Osteocyte (in vitro differentiated cells): ENCODE measurements at places on chromosomes 3 and 15. TPM values are rescaled to one million over a fixed set of nuclear protein-coding genes. Genes with fewer than 3 reads are reported as not detected.
A peak's percentile ranks its signal among the peaks of the same experiment; 100 is the strongest.

Gene CCR9
- total RNA-seq = not detected in 2 replicates

Gene LMOD3
- total RNA-seq = not detected in 2 replicates

Gene PRSS50
- total RNA-seq = not detected in 2 replicates

GRCh38 chr3:53065841-53066480 is 20.1 kb upstream of the SFMBT1 start:
- peak; percentile 57 for DNase-seq

DNA sequence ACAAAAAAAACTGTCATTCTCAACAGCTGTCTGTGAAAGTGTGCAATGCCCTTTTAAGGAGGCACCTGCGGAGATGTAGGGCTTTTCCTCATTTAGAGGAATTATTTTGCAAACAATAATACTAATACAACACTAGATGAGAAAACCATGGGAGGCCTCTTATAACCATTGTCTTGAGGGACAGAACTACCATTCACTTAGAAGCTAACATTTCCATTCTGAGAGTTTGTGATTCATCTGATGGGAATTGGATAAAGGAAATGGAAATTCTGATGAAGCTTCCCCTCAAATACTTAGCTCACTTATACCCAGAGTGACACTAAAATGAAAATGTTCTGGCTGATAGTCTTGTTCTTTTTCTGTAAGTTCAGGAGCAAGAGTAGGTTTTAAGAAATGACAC is 147.7 kb downstream of the CADPS start:
- DNase-seq = no peak

- no peak for DNase-seq
Measured at GRCh38 chr15:87730706-87731105, 525.8 kb downstream of the NTRK3 start.

- DNase-seq = no peak
Measured at GRCh38 chr3:63492464-63492863, 160.0 kb upstream of the SNTN start.
